Activated B cell treated with CpG ODN at 0.5 μM for 24 hours (primary cell): ENCODE measurements at places on chromosomes 2 and 18.

DNA sequence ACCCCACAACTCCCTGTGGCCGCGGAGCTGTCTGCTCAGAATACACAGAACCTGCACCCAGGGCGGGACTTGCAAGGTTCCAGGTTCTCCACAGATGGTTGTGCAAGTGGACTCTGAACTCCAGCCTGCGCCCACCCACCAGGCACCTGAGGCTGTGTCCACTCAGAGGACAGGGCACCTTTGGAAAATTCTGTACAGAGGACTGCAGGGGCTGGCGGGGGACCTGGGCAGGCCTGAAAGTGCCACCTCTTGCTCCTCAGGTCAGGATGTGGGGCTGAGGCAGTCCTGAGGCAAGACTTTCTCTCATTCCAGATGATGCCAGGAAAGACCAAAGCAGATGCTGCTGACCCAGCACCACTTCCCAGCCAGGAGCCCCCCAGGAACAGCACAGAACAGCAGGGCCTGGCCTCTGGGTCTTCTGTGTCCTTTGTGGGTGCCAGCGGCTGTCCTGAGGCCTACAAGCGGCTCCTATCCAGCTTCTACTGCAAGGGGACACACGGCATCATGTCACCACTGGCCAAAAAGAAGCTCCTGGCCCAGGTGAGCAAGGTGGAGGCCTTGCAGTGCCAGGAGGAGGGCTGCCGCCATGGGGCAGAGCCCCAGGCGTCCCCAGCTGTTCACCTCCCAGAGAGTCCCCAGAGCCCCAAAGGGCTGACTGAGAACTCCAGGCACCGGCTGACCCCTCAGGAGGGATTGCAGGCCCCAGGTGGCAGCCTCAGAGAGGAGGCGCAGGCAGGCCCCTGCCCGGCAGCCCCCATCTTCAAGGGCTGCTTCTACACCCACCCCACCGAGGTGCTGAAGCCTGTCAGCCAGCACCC is 14.4 kb downstream of the ARID5A start:
- DNase-seq = no peak

DNA sequence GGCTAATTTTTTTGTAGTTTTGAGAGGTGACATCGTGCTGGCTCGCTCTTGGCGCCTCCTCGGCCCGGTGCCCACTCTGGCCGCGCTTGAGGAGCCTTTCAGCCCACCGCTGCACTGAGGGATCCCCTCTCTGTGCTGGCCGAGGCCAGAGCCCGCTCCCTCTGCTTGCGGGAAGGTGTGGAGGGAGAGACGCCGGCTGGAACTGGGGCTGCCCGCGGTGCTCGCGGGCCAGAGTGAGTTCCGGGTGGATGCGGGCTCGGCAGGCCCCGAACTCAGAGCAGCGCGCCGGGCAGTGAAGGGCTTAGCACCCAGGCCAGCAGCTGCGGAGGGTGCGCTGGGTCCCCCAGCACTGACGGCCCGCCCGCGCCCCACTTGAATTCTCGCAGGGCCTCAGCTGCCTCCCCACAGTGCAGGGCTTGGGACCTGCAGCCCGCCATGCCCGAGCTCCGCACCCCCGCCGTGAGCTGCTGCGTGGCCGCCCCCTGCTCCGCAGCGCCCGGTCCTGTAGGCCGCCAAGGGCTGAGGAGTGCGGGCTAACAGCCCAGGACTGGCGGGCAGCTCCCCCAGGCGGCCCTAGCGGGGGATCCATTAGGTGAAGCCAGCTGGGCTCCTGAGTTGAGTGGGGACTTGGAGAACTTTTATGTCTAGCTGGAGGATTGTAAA is 113.2 kb upstream of the ZSWIM2 start:
- no peak for DNase-seq

GRCh38 chr2:173966274-173967098 is 1.3 kb upstream of the SP3 start:
- no peak for DNase-seq

GRCh38 chr18:49562481-49563129 is 748 bp downstream of the LIPG start:
- no peak for DNase-seq

- DNase-seq = no peak
Observed at GRCh38 chr2:20144196-20144595, 80.7 kb downstream of the SDC1 start.

DNA sequence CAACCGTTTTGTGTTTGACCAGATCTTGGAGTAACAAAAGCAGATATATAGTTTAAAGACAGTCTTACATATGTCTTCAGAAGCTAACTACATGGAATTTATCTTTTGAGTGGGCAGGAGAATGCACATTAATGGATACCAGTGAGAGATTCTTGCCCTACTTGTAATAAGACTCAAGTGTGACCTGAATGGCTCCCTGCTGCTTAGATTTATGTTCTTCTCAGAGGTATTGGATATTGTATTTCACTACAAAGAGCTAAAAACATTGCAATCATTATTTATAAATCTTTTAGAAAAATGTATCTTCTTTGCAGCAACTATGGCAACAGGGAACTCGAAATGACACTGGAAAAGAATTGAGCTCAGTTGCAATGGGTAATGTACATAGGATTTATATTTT is 227.7 kb downstream of the LRRTM4 start:
- DNase-seq = no peak

- no peak for DNase-seq
Observed at GRCh38 chr2:230512955-230513748, 97.2 kb downstream of the SP100 start.

DNA sequence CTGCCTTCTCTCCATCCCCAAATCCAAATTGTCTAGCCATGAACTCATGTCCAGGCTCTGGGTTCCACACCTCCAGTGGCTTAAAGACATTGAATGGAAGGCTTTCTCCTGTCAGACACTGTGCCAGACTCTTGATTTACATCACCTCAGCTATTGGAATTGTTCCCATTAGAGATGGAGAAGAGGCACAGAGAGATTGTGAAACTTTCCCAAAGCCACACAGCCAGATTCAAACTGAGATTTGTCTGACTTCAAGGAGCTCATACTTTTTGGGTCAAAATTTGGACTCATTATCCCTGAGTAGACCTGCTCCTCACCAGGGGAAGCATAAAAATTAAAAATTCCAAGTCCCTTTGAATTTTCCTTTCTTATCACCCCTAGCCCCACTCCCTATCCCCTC is 18.9 kb upstream of the MYO3B start:
- DNase-seq = no peak

DNA sequence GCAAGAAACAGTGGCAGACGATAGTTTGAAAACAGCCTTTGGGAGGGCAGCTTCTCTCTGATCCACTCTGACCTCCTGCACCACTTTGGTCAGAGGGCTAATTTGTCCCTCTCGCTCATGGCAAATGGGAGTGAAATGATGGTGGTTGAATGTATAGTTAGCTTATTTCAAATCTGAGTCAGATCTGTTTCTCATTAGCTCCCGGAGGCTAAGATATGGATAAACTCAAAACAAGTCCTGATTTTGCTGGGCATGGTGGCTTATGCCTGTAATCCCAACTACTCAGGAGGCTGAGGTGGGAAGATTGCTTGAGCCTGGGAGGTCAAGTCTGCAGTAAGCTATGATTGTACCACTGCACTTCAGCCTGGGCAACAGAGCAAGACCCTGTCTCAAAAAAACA is 145.0 kb downstream of the ALK start:
- no peak for DNase-seq

DNA sequence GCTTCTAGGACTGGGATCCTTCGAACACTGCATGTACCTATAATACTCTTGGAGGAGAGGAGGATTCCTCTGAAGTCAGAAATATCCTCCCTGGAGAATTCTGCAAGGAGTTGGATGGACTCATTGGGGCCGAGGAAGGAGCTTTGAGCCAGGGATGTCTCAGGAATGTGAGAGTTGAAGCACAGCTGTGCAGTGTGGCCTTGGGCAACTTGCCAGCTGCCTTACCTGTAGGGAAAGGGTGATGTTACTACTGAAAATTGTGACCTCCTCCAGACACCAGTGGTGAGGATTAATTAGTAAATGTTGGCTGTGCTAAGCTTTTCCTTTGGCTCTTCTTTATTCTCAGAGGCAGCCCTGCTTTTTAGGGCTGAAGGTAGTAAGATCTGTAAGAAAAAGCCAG is 41.4 kb downstream of the FMNL2 start:
- no peak for DNase-seq

DNA sequence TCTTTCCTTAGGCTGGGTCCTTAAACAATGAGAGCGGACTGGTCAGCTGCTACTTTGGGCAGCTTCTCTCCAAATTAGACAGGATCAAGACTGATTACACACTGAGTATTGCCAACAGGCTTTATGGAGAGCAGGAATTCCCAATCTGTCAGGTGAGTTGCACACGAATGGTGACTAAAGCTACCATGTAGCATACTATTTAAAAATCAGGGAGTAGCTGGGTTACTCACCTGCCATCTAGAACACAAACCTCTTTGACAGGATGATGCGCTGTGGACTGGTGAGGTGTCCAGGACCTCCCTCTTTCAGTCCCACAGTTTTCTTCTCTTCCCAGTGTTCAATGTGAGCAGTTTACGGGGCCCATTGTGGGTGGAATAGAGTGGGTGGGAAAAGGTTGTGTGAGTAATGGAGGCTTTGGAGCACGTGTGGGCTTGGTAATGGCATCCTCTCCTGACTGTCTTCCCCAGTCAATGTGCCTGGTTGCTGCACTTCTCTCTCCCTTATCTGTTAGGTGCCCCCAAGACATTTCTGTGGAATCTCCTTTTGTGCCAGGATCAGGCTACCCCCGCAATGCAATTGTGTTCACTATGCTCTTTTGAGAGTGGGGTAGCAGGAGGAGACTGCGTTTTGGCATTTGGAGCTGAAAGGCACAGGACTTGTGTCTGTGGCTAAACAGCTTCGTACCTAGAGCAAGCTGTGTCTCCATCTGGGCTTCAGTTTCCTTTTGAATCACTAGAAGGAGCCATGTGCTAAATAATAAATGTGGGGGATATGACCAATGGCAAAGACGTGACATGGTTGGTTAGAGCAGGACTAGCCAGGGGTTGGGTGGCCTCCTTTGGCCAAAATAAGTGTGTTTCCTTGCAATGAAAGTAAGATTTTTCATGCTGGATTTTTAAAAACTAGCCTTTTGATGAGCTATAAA is 17.7 kb downstream of the SERPINB12 start:
- DNase-seq = no peak

- no peak for DNase-seq
Observed at GRCh38 chr2:146228466-146229058, 1616.3 kb upstream of the ACVR2A start.

DNA sequence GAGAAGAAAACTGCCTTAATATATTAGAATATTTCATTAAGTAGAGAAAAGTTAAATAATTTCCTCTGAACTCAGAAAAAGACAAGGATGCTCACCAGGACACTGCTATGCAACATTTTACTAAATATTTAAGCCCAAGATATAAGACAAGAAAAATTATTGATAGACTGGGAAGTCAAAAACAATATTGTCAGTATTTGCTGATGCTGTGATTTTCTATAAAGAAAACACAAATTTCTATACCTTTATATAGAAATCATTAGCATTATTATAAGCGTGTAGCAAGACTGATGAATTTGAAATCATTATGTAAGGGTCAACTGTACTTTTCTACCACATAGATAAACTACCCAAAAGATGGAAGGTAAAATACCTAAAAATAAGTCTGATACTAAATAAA is 451.0 kb downstream of the RNF144A start:
- no peak for DNase-seq

- no peak for DNase-seq
Observed at GRCh38 chr2:168224346-168224745, 23.0 kb downstream of the STK39 start.

GRCh38 chr2:120929829-120930228 is 194.2 kb downstream of the GLI2 start:
- no peak for DNase-seq

GRCh38 chr2:158511706-158512105 is 55.0 kb downstream of the PKP4 start:
- no peak for DNase-seq

DNA sequence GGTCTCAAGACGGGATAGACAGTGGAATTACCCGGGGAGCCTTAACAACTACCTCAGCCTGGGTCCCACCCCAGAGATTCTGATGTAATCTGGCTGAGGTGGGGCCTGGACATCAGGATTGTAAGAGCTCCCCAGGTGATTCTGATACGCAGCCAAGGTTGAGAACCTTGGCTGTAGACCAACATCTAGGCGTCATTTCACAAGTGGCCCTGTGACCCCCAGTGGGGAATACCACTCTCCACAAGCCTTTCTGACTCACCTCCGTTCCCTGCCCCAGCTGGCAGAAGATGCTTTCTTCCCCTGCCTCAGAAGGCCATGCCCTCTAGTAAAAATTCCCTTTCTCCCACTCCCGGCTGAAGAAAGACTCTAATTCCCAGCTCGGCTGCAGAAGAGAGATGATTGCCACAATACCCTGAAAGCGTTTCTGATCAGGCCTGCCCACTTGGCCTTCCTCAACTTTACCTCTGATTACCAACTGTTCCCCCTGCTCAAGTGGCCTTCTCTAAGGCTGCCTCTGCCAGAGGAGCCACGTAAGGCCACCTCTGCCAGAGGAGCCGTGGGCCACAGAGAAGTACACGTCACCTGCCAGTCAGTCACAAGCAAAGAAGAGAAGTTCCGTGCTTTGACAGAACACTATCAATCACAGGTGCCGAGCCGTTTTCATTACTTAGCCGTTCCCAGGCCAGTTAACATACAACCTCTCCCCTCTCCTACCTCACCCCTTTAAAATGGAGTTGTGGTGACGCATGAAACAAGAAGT is 116.8 kb upstream of the PKDCC start:
- no peak for DNase-seq

- no peak for DNase-seq
Observed at GRCh38 chr18:31821545-31822171, 61.0 kb upstream of the SLC25A52 start.
